Tongue (tissue), 3 donors: ENCODE measurements at places on chromosomes 4 and X.
A peak's percentile ranks its signal among the peaks of the same experiment; 100 is the strongest.

GRCh38 chr4:80011636-80012236, 61.3 kb downstream of the ANTXR2 start:
- DNase-seq, result no peak

DNA sequence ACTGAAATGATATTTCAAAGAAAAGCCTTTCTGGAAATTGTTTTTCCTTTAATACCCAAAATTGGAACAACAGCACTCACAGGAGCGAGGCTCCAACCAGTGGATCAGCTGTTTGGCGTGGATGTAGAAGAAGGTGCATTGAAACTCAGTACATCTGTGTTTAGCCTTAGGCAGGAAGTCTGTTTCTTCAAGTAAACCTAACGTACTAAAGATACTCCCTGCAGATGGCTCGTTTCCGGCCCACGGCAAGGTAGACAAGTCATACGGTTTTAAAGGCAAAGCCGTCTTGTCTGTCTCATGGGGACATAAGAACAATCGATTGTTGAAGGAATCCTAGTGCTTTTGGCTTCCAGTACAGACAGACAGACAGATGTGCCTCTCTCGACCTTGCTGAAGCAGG, 50.0 kb upstream of the CLCN4 start:
- DNase-seq, result peak; percentile 66

- DNase-seq, result no peak
Measured at GRCh38 chr4:158850371-158850770, 81.5 kb downstream of the FNIP2 start.

DNA sequence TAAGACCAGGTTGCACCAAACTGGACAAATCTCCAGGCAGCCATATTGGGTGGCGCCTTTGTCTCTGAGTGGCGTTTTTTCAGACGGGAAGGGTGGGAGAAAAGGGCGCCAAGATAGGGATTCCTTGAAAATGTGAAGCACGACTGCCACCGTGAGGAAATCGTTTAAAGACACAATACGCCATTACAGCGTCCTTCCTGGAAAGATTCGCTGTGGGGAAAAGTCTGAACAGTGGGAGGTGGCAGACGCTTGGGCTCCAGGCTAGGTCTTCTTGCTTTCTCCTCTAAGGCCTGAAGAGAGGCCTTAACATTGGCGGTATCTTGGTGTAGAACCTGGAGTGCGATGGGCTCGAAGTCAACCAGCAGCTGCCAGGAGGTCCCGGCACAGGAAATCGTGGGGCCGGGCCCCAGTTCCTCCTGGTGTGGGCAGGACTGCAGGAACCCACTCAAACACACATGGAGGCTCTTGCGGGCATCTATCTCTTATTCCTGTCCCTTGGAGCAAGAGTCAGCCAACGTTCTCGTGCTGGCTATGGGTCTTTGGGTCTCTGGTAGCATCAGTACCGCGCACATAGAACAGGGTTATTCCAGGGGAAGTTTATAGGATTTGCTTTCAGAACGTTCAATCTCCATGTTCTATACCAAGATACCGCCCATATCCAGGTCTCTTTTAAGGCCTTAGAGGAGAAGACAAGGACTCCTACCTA, 208.8 kb downstream of the OR13H1 start:
- DNase-seq, result no peak

DNA sequence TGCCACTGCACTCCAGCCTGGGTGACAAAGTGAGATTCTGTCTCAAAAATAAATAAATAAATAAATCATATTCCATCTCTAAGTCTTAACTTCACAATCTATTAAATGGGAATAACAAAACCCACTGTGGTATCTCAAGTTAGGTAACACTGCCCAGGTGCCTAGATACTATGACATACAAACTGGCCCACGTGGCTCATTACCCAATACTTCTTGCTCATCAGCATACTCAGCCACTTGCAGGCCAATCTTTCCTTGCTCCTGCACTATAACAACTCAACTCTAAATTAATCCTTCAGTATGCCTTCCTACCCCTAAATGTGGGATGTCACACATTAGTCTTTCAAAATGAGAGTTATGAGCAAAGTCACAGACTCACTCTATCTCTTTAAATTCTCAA, 230.1 kb downstream of the OPHN1 start:
- DNase-seq, result no peak

GRCh38 chrX:133655275-133656265, 240.3 kb upstream of the GPC4 start:
- no peak for DNase-seq

GRCh38 chrX:37847733-37848197, 394 bp upstream of the DYNLT3 start:
- no peak for DNase-seq

- DNase-seq, result no peak
Measured at GRCh38 chr4:163495900-163496299, 1.4 kb downstream of the TMA16 start.
